Activated naive CD4-positive, alpha-beta T cell (primary cell): ENCODE measurements at places on chromosomes 11 and 22.

GRCh38 chr11:9750551-9750950 lies 86.7 kb downstream of the SWAP70 start:
- DNase-seq, result no peak

DNA sequence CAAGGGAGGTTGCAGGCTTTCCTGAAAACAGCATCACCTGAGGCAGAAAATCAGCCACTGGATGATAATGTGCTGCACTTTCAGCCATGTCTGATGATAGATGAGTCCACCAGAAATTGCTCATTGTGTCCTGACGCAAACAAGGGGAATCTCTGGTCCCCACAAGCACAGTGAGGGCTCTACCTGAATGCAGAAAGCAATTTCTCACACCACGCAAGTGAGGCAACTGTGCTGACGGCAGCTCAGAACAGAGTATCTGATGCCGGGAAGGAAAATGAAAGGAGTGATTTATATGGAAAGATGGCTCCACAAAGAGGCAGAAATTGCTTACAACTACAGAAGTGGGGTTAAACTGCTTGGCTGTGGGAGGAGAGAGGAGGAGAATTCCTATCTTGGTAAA lies 867.1 kb downstream of the OPCML start:
- no peak for DNase-seq

DNA sequence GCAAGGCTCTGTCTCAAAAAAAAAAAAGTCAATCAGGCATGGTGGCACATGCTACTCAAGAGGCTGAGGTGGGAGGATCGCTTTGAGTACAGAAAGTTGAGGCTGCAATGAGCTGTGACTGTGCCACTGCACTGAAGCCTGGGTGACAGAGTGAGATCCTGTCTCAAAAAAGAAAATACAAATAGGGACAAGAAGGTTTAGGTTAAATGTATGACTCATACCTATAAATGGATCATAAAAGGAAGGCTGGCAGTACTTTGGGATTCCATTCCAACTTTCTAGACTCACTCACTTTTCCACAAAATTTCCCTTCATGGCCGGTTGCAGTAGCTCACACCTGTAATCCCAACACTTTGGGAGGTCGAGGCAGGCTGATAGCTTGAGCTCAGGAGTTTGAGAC lies 25.6 kb upstream of the OSBP start:
- no peak for DNase-seq

GRCh38 chr11:2365571-2366210 lies 11.4 kb upstream of the CD81 start:
- no peak for DNase-seq

- no peak for DNase-seq
Observed at GRCh38 chr22:48451891-48452290, 1375.8 kb downstream of the BRD1 start.

DNA sequence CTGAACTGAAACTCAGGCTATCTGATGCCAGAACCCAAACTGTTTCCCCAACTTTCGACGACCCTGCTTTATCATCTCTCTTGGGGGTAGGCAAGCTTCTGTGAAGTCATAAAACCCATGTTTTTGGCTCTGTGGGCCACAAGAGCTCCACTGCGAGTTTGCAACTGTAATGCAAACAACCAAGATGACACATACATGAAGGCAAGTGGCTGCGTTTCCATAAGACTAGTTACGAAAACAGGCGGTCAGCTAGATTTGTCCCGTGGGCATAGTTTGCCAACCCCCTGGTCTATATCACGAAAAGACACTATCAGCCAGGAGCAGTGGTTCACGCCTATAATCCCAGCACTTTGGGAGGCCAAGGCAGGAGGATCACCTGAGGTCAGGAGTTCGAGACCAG lies 37.5 kb downstream of the TPST2 start:
- DNase-seq, result no peak

DNA sequence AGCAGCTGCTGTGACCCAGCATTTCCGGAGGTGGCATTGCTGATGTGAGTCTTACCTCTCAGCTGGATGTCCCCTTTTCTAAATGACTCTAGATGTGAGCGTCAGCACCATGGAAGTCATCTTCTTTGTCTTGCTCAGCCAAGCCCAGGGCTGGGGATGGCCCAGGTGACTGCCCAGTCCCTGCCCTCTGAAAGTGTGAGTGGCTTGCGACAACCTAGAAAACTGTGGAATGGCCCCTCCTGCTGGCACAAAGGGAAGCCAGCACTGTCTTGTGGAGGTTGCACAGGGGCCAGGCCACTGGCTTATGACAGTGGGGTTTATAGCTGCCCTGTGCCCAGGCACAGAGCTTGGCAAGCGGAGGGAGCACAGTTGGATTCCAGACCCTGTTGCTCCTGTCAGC lies 6.2 kb downstream of the TUB start:
- DNase-seq, result no peak

GRCh38 chr11:11580012-11580411 lies 41.8 kb downstream of the GALNT18 start:
- no peak for DNase-seq

DNA sequence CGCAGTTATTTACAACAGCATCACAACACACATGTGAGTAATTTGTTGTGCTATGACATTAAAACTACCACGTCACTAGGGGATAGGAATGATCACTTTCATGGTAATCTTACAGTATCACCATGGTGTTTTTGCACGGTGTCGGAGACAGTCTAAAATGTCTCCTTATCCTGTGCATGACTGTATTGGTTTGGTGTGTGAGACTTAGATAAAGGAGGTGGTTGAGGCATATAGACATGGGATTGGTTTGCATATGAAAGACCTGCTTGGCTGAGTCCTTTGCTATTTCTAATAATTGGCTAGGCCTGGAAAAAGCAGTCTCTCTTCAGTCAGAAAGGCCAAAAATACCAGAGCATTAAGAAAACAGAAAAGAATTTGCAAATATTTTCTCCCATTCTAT lies 30.2 kb downstream of the MSANTD4 start:
- no peak for DNase-seq

DNA sequence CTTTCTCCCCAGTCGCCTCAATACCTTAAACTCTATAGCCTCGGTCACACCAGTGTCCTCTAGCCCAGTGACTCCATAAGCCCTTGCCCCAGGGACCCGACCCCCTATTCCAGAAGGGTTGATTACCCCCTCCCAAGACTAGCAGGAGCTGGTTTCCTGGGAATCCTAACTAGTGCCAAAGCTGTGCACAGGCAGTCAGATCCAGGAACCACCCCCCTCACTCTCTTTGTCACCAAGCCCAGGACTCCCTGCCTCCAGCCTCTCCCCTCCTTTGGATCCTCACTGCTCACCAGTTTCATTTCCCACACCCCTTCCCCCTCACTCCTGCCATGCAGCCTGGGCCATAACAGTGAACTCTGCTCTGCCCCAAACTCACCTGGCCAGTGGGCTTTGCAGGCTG lies 9.8 kb downstream of the LTBP3 start:
- no peak for DNase-seq

DNA sequence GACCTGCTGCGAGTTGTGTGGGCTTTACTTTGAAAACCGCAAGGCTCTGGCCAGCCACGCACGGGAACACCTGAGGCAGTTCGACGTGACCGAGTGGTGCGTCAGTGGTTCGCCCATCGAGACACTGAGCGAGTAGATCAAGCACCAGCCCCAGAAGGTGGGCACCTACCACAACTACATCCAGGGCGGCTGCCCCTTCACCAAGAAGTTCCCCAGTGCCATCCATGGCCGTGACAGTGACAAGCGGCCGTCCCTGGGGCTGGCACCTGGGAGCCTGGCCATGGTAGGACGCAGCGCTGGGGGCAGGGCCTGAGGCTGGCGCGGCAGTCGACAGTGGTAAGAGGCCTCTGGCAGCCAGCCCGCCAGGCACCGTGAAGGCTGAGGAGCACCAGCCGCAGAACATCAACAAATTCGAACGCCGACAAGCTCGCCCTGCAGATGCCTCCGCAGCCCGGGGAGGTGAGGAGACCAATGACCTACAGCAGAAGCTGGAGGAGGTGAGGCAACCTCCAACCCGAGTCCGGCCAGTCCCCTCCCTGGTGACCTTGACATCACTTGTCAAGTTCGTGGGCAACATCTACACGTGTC lies 545.2 kb upstream of the CCDC179 start:
- DNase-seq, result no peak

DNA sequence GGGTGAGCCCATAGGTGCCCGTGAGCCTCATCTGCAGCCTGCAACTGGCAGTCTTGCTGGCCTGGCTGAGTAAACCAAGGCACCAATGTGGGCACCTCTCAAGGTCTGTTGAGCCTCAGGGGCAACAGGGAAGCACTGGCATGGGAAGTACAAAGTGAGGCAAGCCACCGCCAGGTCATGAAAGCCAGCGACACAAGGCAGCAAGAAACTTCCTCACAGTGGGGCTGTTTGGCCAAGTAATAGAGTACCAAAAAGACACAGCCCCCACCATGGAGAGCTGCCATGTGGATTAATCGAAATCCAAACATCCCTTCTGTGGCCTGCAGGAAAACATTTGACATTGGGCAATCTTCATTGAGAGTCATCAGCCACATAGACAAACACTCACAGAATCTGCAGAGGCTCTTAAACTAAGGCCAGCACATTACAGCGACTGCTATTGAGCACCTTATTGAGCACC lies 43.6 kb upstream of the FIBIN start:
- no peak for DNase-seq

DNA sequence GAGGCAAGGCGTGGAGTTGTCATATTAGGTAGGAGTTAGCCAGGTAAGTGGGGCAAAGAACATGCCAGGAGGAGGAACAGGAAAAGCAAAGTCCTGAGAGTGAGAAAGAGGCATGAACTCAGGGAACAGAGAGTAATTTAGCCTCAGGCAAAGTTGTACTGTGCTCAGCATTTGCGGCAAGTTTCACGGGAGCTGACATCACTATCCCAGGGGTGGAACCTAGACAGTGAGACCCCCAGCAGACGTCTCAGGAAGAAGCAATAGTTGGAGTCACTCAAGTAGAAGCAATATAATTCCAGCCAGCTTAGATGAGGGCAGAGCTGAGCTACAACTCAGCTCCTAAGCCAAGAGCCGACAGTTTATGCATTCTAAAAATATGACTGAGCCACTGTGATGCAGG lies 426.0 kb upstream of the ISX start:
- no peak for DNase-seq

- no peak for DNase-seq
Observed at GRCh38 chr11:35752115-35752514, 89.5 kb downstream of the TRIM44 start.

GRCh38 chr22:38753948-38754750 lies 1.6 kb downstream of the SUN2 start:
- DNase-seq, result no peak

GRCh38 chr11:66857234-66857926 lies 516 bp downstream of the LRFN4 start:
- no peak for DNase-seq

- DNase-seq, result no peak
Observed at GRCh38 chr22:20955548-20955947, 11.5 kb upstream of the AIFM3 start.

- DNase-seq, result no peak
Observed at GRCh38 chr11:61910187-61911127, 6.9 kb downstream of the RAB3IL1 start.

GRCh38 chr11:20258376-20258895 lies 98.2 kb upstream of the DBX1 start:
- no peak for DNase-seq

DNA sequence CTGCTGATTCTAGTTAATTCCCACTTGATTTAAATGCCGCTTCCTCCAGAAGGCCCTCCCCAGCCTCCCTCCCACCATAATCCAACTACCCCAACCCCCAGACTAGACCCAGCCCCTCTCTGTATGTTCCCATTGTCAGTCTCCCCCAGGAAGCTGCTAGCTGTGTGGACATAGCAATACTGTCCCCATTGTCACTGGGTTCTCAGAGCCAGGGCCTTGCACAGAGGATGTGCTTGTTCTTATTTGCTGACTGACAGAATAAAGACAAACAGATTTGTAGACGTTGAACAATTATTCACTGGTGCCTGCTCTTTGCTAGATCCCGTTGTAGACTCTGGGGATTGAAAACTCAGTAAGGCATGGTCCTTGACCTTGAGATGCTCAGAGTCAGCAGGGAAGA lies 45.7 kb upstream of the NAV2 start:
- DNase-seq, result no peak

DNA sequence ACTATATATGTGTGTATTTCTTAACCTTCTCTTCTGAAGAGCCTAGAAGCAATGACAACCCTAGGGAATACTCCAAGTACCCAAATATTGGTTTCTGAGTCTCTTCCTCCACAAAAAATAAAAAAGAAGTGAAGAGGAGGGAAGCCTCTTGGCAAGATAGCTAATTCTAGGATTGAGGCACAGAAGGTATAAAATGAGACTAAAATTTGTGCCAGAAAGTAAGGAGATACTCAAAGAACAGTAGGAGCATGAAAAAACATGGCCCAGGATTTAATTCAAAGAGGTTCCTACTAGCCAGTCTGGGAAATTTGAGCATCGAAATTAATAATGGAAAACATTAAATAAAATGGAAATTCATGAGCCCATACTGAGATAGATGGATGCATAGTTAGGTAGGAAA lies 112.1 kb downstream of the PAX6 start:
- no peak for DNase-seq

- DNase-seq, result peak; percentile 26
Observed at GRCh38 chr22:30694171-30694639, 469 bp upstream of the OSBP2 start.

- no peak for DNase-seq
Observed at GRCh38 chr22:42813501-42813900, 43.6 kb downstream of the ARFGAP3 start.
